ENCODE measurements at places on chromosomes 6 and 20.

DNA sequence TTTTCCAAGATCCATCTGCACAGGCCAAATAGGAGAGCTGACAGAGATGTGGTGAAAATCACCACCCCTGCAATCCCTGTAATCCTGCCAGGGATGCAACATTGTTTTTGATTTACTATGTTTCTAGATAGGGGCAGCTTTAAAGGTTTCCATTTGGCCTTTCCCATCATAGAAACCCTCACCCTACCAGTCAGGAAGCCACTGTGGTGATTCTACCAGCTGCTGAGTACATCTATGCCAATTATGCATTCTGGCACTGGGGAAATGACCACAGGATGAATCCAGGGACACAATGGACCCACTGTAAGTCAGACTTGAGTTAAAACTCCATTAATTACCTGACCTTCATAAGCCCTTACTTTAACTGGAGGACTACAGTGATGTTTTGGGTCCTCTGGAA lies 130.4 kb downstream of the TNFRSF21 start:
- DNase-seq: no peak

DNA sequence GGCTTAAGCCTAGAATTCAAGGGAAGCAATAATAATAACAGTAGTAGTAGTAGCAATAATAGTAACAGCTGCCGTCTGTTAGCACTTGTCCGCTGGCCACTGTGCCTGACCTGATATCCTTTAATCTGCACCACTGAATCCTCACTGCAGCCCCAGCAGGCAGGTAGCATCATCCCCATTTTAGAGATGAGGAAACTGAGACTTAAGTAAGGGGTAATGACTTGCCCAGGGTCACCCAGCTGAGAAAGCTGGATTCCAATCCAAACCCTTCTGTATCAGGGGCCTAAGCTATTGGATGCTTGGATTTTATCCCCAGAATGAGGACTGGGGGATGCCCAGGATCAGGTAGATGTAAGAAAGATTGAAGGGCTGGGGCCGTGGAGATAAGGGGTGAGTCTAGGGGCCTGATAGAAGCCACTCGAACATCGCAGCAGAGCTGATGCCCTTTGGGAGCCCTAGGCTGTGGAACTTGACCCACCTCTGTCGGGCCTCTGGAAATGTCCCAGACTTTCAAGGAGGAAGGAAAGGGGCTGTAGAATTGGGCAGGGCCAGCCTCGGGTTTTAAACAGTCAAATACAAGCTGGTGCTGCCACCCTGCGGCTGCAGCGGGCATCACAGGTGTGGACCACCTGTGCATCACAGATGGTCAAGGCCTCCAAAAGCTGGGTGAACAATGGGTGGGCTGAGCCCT lies 102.1 kb upstream of the MYL9 start:
- peak; percentile 37 for DNase-seq

DNA sequence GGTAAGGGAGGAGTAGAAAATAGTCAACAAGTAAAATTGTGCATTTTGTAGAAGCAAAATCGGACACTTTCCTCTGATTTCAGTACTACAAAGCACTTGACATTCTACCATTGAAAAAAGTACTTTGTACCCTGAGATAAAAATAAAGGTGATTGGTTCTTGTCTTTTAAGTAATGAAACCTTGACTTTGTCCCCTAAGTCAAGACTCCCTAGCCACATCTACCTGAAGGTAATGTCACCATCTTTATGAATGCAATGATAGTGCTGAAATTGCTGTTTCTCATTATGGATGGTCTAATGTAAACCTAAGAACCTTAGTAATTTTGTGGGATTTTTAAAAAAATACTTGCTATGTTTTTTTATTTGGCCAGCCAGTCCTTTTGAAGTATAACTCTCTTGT lies 2.4 kb upstream of the MAN1A1 start:
- no peak for DNase-seq

GRCh38 chr6:169472786-169473416 lies 219.3 kb upstream of the THBS2 start:
- DNase-seq: no peak

DNA sequence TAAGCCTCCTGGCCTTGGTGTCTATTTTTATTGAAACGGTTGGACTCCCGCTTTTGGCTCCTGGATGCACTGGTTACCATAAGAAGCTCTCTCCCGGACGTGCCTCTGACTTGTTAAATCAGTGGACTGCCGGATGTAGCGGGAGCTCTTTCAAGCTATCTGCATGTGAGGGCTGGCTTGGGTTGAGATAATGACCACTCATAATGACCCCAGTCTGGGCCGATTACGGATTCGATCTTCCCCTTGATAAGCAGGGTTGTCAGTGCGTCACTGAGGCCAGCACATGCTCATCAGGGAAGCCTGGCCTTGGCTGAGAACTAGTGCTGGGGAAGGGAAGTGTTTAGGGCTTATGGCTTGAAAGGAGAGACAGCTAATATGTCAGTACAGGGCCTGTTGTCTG lies 528.1 kb downstream of the CDH26 start:
- no peak for DNase-seq

DNA sequence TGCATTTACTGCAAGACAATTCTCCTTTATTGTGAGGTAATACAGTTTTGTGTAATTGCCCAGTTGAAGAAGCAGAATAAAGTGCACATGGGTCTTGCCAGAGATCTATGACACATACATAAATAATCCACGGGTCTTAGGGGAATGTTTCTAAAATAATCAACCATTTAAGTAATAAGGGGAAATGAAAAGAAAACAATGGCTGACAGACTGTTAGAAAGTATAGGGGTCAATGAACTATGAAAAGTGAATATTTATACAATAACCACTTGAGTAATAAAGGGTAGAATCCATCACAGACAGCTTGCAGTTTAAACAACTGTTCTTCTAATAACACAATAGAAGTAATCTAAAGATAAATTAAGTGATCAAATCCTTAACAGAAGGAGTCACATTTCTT lies 477.2 kb downstream of the EYS start:
- no peak for DNase-seq

Measured in stimulated activated CD8-positive, alpha-beta memory T cell treated with anti-CD3 and anti-CD28 coated beads, Interleukin-7, amount 100 ng/mL, for 1 hour (primary cell).